Stimulated activated naive CD8-positive, alpha-beta T cell treated with anti-CD3 and anti-CD28 coated beads, Interleukin-15, amount 100 ng/mL, for 72 hours (primary cell): ENCODE measurements at places on chromosomes 12 and 14.

- DNase-seq, result no peak
These were observed 125.2 kb downstream of the MED13L start for GRCh38 chr12:116152268-116152667.

DNA sequence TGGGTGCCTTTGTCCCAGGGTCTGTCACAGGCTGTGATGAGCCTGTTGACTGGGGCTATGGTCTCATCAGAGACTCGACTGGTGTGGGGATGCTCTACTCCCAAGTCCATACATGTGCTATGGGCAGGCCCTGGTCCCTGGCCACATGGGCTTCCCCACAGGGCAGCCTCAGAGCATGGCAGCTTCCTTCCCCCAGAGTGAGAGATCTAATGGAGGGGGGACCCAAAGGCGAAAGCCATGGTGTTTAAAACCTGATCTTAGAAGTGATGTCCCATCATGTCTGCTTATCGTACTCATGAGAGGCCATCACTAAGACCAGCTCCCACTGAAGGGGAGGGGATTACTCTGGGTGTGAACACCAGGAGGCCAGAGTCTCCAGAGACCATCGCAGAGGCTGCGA is 279.0 kb upstream of the RTL1 start:
- no peak for DNase-seq

- no peak for DNase-seq
These were observed 79.2 kb upstream of the RTL1 start for GRCh38 chr14:100982762-100983161.

GRCh38 chr12:109563291-109564284 is 9.7 kb downstream of the MMAB start:
- DNase-seq, result no peak

- peak; percentile 97 for DNase-seq
These were observed 13.0 kb upstream of the UBC start for GRCh38 chr12:124927201-124928094.

GRCh38 chr14:90815572-90815821 is 733 bp downstream of the TTC7B start:
- no peak for DNase-seq
